GM10248 (cell line): ENCODE measurements at places on chromosomes 5 and 9.

- DNase-seq = no peak
Measured at GRCh38 chr5:131423056-131423455, 159.2 kb downstream of the CDC42SE2 start.

GRCh38 chr5:64685866-64686265 is 4.4 kb upstream of the SHISAL2B start:
- no peak for DNase-seq

- DNase-seq = no peak
Measured at GRCh38 chr5:118520771-118521415, 467.5 kb downstream of the DTWD2 start.

DNA sequence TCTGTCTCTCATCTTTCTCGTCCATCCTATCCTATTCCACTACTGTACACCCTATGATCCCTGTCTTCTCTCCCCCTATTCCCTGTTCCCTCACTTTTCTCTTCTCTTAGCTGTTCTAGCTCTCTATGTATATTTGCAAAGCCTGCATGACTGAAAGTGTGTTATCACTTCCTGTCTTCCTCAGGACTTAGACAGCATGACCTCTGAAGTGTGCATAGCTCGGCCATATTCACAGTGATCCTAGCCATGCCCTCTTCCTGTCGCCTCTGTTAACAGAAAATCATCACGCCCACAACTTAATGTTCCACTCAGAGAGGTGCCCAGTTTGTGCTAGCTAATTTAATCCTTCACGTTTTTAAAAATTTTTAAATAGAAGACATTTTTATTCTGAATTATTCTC is 35.8 kb upstream of the CDH6 start:
- DNase-seq = no peak
